CD8-positive, alpha-beta T cell (primary cell): ENCODE measurements at places on chromosomes 16 and 17.

DNA sequence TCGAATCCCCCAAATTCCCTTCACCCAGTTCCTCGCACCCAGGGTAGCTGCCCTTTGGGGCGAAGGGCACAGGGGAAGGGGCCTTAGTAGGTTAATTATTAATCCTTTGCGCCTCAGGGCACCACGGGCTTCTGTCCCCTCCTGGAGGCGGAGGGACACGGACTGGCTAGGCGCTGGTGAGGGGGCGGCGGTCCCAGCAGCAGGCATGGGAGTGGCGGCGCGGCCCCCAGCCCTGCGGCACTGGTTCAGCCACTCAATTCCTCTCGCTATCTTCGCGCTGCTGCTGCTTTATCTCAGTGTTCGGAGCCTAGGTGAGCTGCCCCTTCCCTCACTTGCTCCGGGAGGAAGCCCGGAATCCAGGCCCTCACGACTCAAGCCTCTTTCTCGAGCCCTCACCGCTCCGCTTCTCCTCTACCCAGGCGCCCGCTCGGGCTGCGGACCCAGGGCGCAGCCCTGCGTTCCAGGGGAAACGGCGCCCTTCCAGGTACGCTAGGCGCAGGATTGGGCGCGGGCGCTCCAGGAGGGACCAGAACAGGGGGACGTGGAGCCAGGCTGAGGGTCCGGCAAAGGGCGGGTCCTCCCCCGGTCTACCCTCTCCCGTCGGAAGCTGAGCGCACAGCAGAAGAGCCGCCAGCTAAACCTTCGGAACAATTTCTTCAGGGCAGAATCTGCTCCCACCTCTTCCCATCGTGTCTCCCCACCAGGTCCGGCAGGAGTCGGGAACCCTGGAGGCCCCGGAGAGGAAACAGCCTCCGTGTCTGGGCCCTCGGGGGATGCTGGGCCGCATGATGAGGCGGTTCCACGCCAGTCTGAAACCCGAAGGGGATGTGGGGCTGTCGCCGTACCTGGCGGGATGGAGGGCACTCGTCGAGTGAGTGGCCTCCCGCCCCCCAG, at the start of gene GLTPD2:
TSS of gene GLTPD2 (plus strand) at position 158 of the 894 bp plus-strand sequence. CDS start at position 206, 48 bp downstream.
- DNase-seq: no peak

DNA sequence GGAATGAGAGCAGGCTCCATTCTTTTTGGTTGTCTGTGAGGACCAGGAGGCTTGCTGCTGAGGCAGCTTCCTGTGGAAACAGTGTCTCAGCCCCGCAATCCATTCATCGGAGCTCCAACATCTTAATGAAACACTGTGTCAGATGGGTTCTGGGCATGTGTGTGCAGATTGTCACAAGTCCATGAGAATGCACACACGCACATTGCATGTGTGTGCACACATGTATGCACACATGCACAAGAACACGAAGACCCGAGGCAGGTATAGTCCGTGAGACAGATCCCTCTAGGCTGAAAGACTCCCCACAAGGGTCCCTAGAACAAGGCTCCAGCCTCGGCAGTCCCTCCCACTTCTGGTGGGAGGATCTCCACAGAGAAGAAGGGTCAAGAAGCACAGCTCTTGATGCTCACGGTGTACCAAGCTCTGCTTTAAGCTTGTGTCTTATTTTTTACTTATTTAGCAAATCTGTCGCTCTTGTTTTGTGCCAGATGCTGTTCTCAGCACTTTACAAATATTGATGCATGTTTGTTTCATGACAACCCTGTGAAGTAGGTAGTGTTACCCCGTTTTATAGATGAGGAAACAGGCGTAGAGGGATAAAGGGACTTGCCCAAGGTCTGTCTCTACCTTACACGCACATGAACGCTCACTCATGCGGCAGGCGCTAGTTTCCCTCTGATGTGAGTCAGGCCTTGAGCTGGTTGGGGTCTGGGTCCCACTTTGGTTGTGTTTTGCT, 213.1 kb downstream of the SEC14L1 start:
- DNase-seq: no peak

DNA sequence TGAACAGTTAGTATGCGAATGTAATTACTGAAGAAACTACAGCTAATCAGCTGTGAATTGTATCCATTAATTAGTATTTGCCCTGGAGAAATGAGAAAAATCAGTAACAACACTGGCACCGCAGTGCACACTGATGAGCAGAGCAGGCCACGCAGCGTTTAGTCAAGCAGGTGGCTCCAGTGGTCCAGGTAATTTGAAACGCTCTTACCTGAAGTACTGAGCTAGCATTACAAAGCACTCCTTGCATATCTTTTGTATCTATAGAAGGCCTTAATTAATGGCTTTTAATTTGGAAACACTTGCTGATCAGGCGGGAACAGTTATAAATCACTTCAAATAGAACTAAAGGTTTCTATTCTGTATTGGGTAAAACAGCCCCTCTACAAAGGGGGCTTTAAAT, 76.4 kb downstream of the TOX3 start:
- no peak for DNase-seq

- DNase-seq: no peak
These were observed 239.9 kb downstream of the CEP112 start for GRCh38 chr17:65952015-65952414.

GRCh38 chr17:39755554-39756379, 18.0 kb downstream of the GRB7 start:
- peak; percentile 37 for DNase-seq

GRCh38 chr16:30470632-30470995, 1.9 kb upstream of the ITGAL start:
- no peak for DNase-seq

- DNase-seq: peak; percentile 41
These were observed 445 bp upstream of the DBNDD1 start for GRCh38 chr16:90019543-90020259.

DNA sequence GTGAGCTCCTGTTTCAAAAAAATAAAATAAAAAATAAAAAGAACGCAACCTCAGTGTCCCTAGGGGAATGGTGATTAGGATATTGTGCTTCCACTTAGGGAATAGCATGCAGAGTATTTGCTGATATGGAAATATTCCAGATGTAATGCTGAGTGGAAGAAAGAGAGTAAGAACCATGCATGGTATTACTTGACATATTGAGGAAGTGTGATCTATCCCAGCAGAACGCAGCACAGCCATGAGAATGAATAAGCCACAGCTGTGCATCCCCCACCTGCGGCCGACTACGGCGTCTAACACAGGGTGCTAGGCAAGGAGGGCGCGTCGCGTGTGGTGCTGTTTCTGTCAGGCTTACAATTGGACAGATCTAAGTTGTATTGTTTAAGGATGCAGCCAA, 49.5 kb downstream of the FOXK2 start:
- DNase-seq: no peak

DNA sequence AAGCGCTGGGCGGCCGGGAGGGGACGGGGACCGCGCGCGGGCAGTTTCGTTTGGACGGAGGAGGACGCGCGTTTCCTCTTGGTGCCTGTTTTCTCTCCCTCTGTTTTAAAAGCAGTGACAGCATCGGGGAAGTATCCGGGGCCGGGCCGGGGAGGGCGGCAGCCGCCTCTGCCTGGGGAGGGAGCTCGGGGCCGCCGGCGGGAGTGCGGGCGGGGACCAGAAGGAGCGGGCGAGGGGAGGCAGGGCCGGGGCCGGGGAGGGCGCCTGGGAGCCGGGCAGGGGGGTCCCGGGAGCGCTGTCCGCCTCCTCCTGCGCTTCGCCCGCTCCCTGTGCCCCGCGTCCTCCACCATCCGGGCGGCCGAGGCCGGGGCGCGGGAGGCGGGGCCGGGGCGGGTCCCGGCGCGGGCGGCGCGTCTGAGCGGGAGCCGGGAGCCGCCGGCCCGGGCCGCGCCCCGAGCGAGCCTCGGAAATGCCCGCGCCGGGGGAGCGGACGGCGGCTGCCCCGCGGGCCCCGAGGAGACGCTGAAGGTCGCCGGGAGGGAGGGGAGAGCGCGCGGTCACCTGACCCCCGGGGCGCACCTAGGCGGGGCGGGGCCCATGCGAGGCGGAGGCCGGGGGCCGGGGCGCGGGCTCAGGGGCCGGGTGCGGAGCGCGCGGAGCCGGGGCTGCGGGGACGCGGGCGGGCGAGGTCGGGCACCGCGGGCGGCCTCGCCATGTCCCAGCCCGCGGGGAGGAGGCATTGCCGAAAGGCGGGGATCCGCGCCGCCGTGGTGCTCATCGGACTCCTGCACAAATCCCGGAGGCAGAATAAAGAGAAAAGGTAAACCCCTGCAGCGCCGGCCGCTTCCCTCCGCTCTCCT, 57.3 kb downstream of the RAP1GAP2 start:
- peak; percentile 37 for DNase-seq
